ENCODE measurements at places on chromosomes 2 and 18.

DNA sequence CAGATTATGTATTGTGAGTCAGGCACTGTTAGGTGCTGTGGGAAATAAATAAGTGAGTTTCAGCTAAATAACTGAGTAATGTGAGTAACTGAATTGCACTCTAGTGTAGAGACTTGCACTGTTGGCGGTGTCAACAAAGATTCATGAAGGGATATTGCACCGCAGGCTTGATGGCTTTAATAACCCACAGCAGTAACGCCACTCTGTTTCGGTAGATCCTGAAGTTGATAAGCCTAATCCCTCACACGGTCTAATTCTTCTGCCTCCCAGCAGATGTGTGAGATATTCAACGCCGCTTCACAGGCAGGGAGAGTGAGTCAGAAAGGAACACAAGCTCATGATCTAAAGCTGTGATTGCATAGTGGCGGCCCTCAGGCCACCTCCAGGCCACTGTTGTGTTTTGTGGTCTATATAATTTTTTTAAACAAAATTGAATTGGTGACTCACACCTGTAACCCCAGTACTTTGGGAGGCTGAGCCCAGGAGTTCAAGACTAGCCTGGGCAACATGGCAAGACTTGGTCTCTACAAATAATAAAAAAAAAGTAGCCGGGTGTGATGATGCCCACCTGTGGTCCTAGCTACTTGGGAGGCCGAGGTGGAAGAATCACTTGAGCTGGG, 94.3 kb downstream of the LIPG start:
- DNase-seq = no peak

DNA sequence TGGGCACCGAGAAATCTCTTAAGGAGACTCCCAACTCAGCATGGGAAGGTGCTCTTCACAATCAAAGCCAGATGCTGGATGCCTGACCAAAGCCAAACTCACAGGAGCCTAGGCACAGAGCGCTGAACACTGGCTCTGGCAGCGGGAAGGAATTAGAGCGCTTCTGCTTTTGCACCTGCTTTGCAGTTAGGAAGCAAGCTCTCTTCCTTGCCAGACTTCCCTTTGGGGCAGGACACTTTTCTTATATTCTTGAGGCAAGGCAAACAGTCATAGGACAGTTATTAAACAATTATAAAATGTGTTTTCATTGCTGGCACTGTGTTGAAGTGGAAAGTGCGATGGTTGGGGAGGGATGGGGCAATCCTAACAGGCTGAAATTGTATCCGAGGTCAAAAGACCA, 79.6 kb upstream of the DNMT3A start:
- no peak for DNase-seq

- DNase-seq = no peak
Observed at GRCh38 chr18:10432781-10433180, 21.7 kb upstream of the APCDD1 start.

GRCh38 chr2:181348107-181348837, 108.9 kb upstream of the ITGA4 start:
- no peak for DNase-seq

DNA sequence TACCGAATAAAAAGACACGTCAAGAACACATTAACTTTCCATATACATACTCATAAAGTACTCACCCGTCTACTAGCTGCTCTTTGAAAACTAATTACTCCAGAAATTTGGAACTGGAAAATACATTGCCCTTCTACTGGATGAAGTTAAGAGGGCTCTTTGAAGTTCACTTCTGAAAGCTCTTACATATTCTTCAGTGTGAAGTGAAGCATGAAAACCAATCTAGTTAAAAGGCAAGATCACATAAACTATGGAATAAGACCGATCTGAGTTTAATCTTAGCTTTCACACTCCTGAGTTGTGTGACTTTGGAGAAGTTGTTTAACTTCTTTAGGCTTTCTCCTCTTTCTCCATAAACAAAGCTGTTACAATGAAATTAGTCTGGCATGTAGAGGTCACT, 38.5 kb downstream of the REV1 start:
- no peak for DNase-seq

GRCh38 chr2:46909771-46910419, 5.7 kb downstream of the MCFD2 start:
- no peak for DNase-seq

GRCh38 chr2:202400941-202401340, 24.8 kb downstream of the BMPR2 start:
- no peak for DNase-seq

GRCh38 chr2:10165861-10166675, 43.5 kb downstream of the RRM2 start:
- no peak for DNase-seq

GRCh38 chr18:29496152-29496680, 1319.3 kb upstream of the CDH2 start:
- DNase-seq = no peak

- no peak for DNase-seq
Observed at GRCh38 chr18:5444847-5445246, 99.0 kb downstream of the EPB41L3 start.

GRCh38 chr2:129201696-129202095, 777.8 kb upstream of the RAB6C start:
- no peak for DNase-seq

DNA sequence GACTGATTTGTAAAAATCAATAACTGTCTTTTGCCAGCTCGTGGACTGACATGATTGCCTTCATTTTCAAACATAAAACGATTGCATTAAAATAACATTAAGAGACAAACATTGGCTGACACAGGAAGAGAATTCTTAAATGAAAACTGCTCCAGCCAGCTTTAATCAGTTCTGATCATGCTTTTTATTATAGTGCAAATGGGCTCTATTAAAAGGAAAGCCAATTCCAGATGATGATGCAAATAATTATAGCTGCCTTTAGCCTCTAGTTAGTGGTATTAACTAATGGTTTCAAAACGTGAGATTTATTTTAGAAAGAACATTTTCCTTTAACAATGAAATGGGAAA, 301.8 kb upstream of the UBE2E3 start:
- no peak for DNase-seq

GRCh38 chr2:180046776-180047175, 39.7 kb upstream of the CWC22 start:
- no peak for DNase-seq

DNA sequence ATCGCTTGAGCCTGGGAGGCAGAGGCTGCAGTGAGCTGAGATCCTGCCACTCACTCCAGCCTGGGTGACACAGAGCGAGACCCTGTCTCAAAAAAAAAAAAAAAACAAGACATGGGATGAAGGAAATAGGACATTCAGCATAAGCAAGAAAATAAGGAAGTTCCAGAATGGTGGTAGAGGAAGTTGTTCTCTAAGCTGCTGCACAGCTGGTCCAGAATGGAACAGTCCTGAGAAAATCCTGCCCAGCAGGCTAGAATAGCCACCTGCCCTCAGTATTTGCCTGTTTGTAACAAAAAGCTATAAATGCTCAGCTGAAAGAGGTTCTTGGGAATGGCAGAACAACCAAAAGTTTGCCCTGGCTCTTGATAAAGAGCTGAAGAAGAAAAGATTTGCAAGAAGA, 11.1 kb upstream of the MAPRE3 start:
- no peak for DNase-seq

DNA sequence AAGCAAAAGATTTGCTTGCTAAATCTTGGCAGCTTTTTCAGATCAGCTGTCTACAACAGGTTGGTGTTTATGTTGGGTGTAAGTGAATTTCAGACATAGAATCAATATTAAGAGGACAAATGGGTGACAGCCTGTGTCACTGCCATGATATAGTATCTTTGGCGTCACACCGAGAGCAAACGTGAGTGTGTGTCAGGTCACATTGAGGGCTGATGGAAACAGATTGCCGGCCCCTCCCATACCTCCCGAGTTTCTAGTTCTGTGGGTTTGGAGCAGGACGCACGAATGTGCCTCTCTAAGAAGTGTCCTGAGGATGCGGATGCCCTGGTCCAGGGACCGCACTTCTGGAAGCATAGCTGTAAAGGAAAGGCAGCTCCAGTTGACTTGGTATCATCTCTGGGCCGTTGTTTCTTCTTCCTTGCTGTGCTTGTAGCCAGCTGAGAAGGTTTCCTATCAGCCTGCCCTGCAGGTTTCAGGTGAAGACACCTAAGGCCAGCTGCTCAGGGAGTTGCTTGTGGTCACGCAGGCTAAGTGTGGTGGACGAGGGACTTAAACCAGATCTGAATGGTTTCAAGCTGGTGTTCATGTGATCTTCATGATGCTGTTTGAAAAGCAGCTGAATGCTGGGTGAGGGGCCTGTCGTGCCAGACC, 6.4 kb downstream of the AGAP1 start:
- DNase-seq = no peak

GRCh38 chr2:113973810-113974209, 83.9 kb downstream of the ACTR3 start:
- DNase-seq = no peak

DNA sequence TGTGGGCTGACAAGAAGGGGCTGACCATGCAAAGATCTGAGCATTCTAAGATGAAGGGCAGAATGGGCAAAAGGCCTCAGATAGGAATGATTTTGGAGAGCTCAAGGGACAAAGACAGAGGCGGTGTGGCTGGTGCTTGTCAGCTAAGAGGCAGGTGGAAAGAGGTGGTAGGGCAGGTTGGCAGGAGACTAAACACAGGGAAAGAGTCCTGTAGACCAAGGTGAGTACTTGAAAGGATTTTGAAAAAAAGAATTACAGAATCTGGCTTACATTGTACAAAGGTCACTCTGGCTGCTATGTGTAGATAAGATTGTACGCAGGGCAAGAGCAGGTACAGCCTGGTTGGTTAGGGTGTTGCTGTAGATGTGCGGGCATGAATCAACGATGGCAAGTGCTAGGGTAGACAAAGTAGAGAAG, 50.6 kb downstream of the STK39 start:
- DNase-seq = no peak

DNA sequence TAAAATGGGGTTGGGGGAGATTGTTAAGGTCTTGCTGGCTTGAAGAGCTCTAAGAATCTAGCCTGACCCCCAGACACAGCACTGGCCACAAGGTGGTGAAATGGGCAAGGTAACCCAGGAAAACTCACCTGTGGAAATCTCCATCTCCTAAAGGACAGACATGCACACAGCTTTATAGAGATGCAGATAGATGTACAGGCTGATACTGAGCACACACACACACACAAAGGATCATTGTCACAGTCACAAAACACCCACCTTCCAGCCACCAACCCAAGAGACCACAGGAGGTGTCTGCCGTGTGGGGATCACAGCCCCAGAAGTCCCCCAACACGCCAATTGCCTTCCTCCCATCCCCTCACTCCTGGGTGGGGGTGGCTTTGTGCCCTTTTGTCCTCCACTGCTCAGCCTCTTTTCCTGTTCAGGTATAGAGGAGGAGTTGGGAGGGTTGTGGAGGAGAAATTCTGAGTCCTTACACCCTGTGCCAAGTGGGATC, 3.2 kb upstream of the CYP26B1 start:
- no peak for DNase-seq

DNA sequence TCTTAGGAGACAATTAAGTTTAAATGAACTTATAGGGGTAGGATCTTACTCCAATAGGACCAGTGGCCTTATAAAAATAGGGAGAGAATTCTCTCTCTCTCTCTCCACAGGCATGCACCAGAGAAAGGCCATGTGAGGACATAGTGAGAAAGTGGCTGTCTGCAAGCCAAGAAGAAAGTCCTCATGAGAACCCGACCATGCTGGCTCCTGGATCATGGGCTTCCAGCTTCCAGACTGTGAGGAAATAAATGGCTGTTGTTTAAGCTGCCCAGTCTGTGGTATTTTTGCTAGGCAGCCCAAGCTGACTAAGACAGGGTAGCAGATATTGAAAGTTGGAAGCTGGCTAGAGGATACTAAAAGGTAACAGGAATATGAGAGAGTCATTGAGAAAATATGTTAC, 454.0 kb downstream of the NBAS start:
- no peak for DNase-seq

DNA sequence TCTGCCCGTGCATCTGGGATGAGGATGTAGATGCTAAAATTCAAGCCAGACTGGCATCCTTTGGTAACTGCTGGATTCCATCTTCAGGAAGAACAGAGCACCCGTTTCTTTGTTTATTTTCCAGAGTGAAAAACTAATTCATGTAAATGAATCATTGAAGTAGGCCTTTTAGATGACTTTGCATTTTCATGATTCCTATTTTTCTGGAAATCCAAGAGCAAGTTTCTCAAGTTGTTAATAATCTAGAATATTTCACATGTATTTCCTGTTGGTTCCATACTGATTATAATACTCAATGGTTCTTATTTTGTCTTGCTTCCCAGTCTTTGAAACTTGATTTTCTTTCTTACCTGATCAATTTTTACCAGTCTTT, 328.4 kb downstream of the LPIN1 start:
- DNase-seq = no peak

GRCh38 chr2:83756219-83756618, 702.9 kb downstream of the SUCLG1 start:
- no peak for DNase-seq

- DNase-seq = no peak
Observed at GRCh38 chr2:121694398-121695170, 42.1 kb downstream of the NIFK start.

- DNase-seq = no peak
Observed at GRCh38 chr2:202636213-202636513, 1.4 kb downstream of the FAM117B start.

DNA sequence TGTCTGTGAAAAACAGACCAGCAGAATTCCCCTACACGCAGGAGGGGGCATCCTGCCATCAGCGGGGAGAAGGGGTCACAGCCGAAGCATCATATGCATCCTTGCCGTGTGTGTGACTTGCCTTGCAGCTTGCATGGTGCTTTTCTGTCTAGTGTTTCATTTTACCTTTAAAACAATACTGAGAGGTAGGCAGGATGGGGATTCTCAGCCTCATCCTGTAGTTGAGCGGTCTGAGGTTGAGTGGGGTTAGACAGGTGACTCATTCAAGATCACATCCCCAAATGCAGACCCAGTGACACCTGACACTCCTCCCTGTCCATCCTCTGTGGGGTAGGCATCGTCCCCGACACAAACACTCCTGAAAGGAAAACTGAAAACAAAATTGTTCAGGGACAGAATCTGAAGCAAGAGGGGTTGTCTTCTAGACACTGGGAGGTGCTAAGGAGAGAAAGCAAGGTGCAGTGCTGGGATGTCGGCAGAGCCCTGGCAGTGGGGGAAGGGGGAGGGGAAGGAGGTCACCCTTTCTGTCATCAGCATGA, 7.9 kb downstream of the ARL4C start:
- no peak for DNase-seq

- DNase-seq = no peak
Observed at GRCh38 chr2:96239745-96240264, 26.0 kb downstream of the TMEM127 start.

DNA sequence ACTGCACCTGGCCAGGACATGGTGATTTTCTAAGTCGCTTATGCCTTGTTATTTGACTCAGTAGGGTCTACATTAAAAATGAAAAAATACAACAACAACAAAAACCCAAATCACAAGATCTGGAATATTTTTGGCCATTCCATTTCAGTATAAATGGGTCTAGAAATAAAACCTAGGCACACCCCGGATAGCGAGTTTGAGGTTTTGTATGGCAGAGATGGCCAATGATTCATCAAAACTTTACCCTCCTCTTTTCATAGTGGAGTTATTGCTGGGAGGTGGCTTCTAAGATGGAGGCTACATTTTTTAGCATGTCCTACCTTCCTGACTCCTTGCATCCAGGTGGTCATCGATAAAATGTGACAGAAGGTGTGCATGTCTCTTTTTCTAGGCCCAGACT, 49.3 kb upstream of the PELI1 start:
- no peak for DNase-seq

- no peak for DNase-seq
Observed at GRCh38 chr2:100786297-100786658, 33.7 kb upstream of the NPAS2 start.
